ENCODE measurements at places on chromosomes 6 and 20.

DNA sequence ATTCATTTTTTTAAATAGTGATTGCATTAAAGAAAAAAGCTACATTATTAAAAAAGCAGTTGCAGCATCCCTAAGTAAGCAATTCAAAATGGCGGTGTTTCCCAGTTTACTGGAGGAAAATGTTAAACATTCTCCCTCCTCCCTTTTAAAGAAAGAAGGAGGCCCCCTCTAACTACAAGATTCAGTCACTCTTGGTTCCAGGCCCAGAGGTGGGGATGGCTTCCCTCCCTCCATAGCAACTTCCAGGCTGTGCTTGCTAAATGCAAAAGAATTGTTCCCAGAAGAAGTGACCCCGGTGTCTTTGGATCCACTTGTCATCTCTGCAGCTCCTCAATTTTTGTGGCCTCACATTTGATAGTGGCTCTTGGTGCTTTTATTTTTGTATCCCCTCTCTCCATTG, 165.9 kb downstream of the SOBP start:
- no peak for DNase-seq

- peak; percentile 92 for DNase-seq
Measured at GRCh38 chr20:10649797-10650160, 24.0 kb downstream of the JAG1 start.

- no peak for DNase-seq
Measured at GRCh38 chr6:41386594-41386993, 51.2 kb downstream of the NCR2 start.

GRCh38 chr6:168022488-168023321, 25.2 kb downstream of the KIF25 start:
- no peak for DNase-seq

- peak; percentile 18 for DNase-seq
Measured at GRCh38 chr6:21228411-21228810, 365.1 kb upstream of the SOX4 start.

DNA sequence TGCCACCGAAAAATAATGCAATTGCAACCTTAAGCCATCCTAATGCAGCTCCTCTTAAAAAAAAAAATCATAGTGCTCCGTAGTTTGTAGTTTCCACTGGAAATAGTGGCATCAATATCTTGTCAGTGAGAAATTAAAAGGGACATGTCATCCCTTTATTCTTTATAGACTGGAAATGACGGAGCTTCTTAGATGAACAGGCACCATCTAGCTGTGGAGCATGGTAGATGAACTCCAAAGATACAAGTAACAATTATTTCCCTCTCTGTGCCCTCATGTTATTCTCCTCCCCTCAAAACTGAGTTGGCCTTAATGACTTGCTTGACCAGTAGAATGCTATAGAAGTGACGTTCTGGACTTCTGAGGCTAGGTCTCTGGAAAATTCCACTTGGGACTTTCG, 268.1 kb upstream of the SPTLC3 start:
- no peak for DNase-seq

DNA sequence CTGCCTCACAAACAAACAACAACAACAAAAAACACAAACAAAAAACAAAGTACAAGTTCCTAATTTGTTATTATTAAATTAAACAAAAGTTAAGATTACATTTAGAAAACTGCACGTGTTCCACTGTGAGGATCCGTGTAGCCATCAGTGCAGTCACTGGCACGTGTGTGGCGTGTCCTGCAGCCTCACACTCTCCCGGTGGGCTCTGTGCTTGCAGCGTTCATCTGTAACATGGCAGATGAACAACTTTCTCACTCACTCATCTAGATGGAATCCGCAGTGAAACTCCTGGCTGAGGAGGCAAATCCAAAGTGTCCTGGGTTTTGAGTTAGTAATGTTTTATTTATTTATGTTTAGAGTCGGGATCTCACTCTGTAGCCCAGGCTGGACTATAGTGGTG, 12.9 kb upstream of the ADRM1 start:
- DNase-seq = no peak

GRCh38 chr6:148648754-148649453, 97.9 kb upstream of the UST start:
- no peak for DNase-seq

GRCh38 chr6:5378331-5378730, 117.0 kb downstream of the FARS2 start:
- no peak for DNase-seq

DNA sequence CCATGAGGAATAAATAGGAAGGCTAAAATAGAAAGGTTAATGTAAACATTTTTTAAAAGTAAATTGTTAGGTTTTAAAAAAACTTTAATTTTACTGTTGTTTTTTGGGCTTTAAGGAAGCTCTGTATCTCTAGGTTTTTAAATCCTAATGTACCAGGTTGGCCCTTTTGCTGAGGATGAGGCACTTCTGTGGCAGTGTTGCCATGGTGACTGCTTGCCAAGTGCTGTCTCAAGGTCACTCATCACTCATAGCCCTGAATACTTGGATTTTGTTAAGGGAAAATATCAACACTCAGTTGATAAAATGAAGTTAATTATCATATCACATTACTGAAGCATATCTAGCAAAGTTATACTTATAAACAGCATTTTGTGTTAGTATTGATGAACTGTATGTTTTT, 50.2 kb downstream of the NCOA3 start:
- no peak for DNase-seq

DNA sequence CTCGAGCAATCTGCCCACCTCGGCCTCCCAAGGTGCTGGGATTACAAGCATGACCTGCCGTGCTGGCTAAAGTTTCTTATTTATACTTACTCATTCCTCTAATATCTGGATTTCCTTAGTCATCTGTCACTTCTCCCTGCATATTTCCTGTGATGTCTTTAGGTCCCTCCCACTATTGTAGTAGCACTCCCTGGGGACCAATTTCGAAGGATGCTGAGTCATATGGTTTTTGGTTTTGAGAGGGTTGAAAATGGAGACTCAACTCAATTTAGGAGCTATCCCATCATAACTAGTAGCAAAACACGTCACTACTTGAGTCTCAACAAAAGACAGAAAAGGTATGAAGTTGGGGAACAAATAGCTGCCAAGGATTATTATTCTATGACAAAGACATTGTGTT, 20.2 kb downstream of the MCUR1 start:
- DNase-seq = peak; percentile 86

- DNase-seq = peak; percentile 1
Measured at GRCh38 chr6:85551264-85551663, 42.4 kb downstream of the SNX14 start.

- no peak for DNase-seq
Measured at GRCh38 chr6:69673298-69673697, 123.5 kb downstream of the LMBRD1 start.
